Caudate nucleus (tissue), 63 donors: ENCODE measurements at places on chromosomes 16 and 17.

GRCh38 chr17:15436473-15437302 lies 30.7 kb downstream of the CDRT4 start:
- no peak for DNase-seq

DNA sequence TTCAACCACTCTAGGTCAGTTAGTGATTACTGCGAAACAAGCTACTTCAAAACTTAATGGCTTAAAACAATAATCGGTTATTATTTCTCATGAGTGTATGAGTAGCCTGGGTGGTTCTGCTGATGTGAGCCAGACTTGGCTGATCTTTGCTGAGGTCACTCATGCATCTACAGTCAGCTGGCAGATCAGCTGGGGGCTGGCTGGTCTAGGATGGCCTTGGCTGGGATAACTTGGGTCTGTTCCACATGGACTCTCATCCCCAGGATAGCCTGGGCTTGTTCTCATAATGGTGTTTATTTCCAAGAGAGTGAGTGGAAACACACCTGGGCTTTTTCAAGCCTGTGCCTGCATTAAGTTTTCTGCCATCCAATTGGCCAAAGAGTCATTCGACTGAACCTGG lies 13.0 kb downstream of the CCDC182 start:
- no peak for DNase-seq

DNA sequence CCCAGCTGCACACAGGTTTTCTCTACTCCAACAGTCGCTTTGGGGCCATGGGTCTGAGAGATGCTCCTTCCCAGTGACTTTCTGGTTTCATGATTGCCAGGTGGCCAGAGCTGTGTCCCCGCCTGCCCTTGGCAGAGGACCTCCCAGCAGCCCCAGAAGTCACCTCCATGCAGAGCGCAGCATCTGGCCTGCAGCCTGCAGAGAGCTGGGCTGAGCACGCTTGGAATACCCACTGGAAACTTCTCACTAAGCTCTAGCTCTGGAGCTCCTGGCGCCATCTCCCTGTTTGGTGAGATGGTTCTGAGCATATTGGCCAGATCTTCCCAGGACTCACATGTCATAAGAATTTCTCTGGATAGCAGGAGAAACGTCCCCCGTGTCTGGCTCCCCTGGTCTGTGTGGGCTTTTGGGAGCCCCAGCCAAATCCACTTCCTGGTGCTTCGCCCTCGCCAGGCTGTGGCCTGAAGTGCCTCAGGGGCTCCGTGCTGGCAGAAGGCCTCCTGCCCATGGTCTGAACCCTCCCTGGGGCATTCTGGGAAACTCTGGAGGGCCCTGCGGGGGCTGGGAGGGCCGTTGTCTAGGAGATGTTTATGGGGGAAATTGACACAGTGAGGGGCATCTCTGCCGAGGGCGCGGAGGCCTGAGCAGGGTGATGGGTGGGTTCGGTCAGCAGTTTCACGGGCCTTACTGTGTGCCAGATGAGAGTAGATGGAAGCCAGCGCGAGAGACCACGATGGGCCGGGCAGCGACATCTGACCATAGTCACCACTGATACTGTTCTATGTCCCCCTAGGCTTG lies 73.2 kb upstream of the CIBAR2 start:
- DNase-seq, result no peak

DNA sequence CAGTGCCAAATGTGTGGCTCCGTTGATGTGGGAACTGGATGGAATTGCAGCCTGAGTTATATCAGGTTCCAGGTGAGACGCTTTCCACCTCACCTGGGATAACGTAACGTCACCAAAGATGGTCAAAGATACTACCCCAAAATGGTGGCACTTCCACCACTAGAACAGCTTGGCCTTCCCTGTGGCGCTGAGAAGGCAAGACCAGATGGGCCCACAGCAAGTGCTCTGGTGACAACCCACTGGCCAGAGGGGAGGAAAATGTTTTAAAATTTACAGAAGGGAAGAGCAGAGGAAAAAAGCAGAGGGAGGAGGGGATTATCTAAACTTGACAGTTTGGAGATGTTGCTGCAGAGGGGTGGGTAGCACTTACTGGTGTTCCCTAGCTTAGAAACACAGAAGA lies 7.5 kb upstream of the ITGA2B start:
- DNase-seq, result no peak

DNA sequence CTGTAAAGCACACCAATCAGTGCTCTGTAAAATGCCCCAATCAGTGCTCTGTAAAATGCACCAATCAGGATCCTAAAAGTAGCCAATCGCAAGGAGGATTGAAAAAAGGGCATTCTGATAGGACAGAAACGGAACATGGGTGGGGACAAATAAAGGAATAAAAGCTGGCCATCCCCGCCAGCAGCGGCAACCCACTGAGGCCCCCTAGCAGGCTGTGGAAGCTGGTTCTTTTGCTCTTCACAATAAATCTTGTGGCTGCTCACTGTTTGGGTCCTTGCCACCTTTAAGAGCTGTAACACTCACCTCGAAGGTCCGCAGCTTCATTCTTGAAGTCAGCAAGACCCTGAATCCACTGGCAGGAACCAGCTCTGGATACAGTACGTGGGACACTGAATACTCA lies 162.4 kb upstream of the TBX2 start:
- no peak for DNase-seq

DNA sequence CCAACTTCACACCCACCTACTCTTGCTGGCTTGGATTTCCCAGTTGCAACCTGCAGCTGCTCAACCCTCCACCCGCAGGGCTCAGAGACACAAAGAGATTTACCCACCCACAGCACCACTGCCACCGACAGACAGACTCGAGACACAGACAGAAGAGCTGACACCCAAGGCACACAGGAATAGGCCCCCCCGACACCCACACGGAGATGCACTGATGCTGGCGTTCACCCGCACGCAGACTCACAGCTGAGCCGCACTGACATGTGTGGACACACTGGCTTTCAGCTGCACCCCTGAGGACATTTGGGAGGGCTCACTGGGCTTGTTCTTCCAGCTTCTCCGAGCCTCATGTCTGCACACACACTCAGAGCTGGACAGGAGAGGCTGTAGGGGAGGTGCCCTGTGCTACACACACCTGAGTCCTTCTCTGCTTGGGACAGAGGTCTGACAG lies 8.2 kb downstream of the STX1B start:
- peak; percentile 73 for DNase-seq

- DNase-seq, result no peak
Observed at GRCh38 chr17:65723431-65724151, 162.1 kb upstream of the AXIN2 start.

- no peak for DNase-seq
Observed at GRCh38 chr16:57669476-57670162, 1.5 kb downstream of the ADGRG3 start.

- no peak for DNase-seq
Observed at GRCh38 chr17:61750656-61751055, 112.7 kb downstream of the BRIP1 start.

GRCh38 chr17:17081304-17081940 lies 39.2 kb downstream of the MPRIP start:
- no peak for DNase-seq

DNA sequence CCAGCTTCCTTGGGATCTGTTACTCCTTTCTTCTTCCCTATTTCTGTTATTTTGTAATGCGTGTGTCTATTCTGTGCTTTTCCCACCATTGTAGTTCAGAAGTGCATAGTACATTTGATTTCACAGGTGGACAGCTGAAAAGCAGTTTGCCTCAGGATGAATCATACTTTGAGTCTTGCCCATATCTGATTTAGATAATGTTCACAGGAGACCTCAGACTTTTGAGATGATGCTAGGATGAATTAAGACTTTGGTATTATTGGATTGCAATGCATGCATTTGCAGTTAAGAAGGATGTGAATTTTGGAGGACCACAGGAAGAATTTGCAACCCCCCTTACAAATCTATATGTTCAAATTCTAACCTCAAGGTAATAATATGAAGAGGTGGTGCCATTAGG lies 769.6 kb downstream of the CDH11 start:
- DNase-seq, result no peak

GRCh38 chr17:80510772-80511171 lies 33.9 kb upstream of the RPTOR start:
- DNase-seq, result no peak

DNA sequence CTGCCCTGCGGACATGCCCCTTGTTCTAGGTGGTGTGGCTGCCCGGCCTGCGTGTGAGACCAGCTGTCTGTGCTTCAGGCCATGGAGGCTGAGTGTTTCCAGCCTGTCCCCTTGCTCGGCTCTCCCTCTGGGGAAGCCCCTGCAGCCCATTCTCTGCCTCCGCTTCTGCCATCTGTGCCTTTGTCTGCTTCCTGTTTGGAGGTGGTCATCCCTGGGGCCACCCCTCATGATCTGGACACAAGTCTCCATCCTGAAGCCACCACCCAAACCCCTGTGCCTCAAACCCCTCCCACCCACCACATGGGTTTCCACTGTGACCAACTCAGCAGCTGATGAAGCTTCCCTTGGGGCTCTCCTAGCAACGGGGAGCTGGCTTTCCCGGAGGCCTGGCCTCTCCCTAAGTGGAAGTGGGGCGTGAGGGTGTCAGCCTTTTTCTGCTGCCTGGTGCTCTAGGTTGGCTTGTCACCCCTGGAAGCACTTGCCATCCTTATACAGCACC lies 184.9 kb downstream of the SEC14L1 start:
- no peak for DNase-seq

DNA sequence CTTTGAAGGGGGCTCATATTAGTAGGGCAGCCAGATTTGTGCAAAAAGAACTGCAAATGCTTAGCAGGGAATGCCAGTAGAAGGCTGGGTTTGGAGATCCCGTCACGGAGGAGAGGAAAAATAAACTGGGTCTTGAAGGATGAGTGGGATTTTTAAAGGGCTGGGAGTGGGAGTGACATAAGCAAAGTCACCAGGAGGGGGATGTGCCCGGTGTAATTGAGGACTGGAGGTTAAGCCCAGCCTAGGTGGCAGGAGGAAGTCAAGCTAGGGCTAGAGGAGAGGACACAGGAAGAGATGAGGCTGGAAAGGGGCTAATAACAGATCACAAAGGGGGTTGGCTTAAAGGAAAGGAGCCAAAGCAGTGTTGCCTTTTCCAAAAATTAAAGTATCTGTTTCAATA lies 23.2 kb upstream of the LONP2 start:
- DNase-seq, result no peak

DNA sequence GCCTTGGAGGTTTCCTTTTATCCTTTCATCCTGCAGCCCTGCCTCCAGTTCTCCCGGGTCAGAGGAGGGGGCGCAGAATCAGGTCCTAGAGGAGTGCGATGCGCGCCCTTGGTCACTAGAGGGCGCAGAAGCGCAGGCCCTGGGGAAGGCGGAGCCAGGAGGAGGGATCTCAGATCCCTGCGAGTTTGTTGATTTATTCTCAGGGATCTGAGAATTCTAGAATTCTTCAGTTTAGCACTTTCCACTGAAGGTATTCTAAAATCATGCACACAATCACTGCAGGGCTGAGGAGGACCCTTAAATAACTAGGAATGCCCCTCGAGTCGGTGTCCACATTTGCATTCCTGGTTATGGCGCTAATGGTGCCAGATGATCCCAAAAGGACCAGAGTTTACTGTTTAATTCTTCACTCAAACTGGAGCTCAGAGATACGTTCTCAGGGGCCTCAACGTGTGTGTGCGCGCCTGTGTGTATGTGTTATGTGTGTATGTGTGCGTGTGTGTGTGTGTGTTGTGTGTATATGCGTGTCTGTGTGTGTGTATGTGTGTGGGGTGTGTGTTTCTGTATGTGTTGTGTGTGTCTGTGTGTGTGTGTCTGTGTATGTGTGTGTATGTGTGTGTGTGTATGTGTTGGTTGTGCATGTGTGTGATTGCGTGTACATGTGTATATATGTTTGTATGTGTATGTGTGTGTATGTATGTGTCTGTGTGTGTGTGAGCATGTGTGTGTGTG lies 6.9 kb upstream of the ELAC2 start:
- peak; percentile 25 for DNase-seq

GRCh38 chr17:39400547-39401411 lies 647 bp downstream of the FBXL20 start:
- peak; percentile 35 for DNase-seq

DNA sequence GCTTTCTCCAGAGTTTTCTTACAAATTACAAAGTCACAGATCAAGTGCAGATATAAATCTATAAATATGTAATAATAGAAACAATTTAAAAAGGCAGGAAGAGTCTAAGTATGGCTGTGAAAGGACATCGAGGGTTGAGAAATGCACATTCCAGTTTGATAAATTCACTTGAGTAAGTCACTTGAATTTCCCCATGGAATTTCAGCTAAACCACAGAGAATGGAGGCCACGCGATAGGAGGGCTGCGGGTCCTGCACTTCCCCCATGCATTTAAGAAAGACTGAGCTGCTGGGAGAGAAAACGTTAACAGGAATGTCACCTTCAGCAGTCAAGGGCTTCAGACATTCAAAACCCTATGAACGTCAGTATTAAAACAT lies 6.1 kb upstream of the MXRA7 start:
- DNase-seq, result no peak

GRCh38 chr16:86222547-86222946 lies 287.8 kb upstream of the FOXF1 start:
- no peak for DNase-seq
